ENCODE measurements at places on chromosomes 5 and 9.

DNA sequence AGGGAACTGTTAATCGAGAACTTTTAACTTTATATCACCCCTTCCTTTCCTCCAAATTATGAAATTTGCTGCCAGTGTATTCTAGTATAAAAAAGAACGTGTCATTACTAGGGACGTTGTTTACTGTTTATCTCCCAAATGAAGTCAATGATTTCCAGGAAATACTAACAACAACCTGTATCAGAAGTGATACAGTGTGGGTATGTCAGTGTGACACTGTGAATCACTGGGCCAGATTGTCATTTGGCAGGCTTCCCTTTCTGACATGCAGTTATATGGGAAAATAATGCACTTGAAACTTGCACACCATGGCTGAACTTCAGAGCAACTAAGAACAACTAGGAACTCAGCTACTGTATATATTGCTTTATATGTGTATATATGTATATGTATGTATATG lies 12.6 kb downstream of the ZNF462 start:
- DNase-seq: no peak

GRCh38 chr5:135497971-135498636 lies 37.7 kb downstream of the NEUROG1 start:
- no peak for DNase-seq

GRCh38 chr9:82332774-82333152 lies 344.2 kb downstream of the SPATA31D1 start:
- no peak for DNase-seq

- no peak for DNase-seq
Measured at GRCh38 chr9:87088192-87088591, 140.9 kb upstream of the GAS1 start.

GRCh38 chr5:35753500-35753899 lies 103.2 kb upstream of the IL7R start:
- DNase-seq: no peak

DNA sequence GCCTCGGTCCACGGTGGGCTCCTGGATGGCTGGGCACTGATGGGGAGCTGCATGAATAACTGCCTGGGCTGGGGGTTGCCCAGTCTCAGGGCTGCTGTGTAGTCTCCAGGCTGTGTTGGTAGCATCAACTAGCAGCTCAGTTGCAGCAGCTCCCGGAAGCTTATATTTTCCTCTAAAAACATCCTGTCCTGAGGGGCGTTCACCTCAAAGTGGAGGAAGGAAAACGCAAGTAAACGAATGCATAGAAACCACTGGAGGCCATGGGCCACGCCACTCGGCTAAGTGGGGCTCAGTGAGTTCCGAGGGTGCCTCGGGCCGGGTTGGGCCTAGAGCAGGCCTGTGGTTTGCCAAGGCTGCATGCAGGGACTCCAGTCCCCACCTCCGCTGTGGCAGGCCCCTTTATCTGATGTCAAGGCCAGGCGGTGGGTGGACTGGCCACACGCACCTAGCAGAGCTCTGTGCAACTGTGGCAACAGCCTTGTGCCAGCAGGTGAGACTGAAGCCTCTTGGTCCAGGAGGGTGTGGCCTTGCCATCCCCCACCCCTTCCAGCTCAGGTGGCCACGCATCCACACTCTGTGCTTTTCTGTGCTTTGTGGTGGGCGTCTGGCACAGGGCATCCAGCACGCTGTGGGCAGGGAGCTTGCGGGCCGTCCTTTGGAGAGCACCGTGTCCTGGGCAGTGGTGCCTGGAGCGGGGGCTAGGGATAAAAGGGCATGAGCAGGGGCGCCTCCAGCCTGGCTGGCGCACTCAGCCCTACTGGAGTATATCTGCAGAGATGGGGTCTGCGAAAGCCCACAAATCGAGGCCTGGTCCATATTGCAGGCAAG lies 15.1 kb downstream of the TCF7 start:
- DNase-seq: no peak

DNA sequence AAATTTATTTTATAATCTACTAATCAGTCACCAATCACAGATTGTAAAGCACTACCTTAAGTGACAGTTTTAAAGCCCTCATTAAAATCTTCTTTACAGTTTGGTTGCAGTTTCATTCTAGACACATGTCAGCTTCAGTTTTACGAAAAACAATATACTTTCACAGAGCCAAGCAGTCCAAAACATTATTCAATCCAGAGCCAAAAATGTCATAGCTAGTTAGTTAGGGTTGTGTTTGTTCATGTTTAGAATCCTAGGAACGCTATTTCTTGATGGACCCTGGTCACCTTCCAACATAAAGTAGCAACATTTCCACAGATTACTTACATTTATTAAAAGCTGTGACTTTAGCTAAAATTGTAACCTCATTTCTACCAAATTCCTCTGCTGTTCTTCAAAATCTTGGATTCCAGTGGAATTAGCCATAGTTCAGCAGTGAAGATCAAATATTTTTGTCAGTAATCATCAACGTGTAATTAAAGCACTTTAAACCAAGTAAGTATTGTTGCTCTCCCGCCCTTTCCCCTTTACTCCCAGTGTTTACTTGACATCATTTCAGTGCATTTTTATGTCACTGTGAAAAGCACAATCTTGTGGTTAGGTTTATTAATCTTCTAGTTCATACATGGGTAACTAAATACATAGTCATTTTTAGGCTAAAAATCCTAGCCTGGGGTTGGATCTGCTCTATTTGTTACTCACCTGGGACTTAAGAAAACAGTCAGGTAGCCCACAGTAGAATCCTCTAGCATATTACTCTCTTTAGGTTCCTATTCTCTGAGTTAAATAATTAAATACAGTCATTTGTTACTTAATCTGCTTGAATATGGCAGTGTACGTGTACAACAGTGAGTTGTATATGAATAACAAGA lies 74.3 kb downstream of the NIPBL start:
- no peak for DNase-seq

DNA sequence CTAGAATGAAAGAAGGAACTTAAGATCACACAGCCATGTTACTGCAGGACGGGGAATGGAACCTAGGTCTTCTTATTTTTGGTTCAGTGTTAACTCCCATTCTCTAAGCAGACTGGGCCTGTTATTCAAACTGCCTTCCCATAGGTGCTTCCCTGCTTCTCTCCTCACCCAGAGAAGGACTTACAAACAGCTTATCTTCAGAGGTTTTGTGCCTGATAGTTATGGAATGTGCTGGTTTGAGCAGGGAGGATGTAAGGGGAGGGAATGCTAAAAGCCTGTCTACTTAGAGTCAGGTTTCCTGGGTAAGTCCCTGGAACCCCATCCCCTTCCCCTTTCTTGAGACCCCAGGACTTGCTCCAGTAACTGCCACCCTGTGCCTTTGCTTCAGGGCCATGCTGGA lies 4.2 kb upstream of the PSMD5 start:
- no peak for DNase-seq
